Stimulated activated CD8-positive, alpha-beta memory T cell treated with anti-CD3 and anti-CD28 coated beads, Interleukin-15, amount 100 ng/mL, for 48 hours (primary cell): ENCODE measurements at places on chromosomes 13 and 19.
A peak's percentile ranks its signal among the peaks of the same experiment; 100 is the strongest.

- no peak for DNase-seq
Measured at GRCh38 chr19:49216071-49216470, 58.5 kb downstream of the TRPM4 start.

DNA sequence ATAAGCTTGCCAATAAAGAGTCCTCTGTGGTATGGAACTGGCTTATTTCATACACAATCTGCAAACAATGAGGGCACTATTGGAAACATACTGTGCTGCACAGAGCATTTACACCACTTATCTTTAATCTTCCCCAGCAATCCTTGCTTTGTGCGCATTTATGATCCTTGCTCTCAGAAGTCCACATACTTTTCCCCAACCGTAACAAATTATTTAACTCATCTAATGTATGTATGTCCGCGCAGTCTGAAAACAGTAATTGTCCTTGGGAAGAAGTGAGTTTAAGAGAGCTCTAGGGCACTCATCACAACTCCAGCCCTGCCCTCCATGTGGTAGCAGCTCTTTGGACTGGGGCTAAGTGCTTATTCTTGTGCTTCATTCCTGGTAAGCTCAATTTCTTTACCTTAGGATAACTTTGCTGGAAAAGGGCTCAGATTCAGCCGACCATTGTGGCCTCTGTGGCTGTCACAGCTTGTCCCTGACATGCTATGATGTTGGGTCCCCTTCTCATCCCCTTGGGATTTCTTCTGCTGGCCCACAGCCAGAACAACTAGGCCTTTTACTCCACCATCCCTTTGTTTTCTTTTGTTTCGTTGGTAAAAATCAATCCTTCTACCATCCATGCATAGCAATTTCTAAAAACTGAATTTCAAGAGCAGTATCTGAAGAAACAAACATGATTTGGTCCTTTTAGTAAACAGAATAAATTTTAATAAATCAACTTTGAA lies 152.7 kb downstream of the TNFRSF19 start:
- no peak for DNase-seq

GRCh38 chr19:54021363-54021762 lies 29.9 kb downstream of the CACNG6 start:
- no peak for DNase-seq

DNA sequence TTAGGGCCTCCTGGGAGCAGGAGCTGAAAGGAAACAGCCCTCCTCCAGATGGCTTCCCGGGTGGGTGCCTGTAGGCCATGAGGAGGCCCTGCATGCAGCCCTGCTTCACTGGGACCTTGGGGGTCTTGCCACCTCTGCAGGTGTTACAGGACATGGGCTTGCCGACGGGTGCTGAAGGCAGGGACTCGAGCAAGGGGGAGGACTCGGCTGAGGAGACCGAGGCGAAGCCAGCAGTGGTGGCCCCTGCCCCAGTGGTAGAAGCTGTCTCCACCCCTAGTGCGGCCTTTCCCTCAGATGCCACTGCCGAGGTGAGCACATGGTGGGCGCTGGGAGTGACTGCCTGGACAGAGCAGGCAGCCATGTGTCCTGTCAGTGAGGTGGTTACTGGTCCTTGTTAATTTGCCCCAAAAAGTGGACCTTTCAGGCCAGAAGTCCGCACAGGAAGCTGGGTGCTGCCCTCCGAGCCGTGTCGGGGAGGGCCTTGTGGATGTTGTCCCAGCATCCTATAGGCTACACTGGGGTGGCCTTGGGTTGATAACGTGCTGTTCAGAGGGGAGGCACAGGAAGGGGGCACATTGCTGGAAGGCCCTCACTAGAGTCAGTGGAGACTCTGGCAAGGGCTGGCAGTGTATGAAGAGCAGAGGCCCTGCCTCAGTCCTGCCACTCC lies 18.7 kb upstream of the QTRT1 start:
- no peak for DNase-seq

- no peak for DNase-seq
Measured at GRCh38 chr13:33323801-33324510, 38.4 kb upstream of the STARD13 start.

DNA sequence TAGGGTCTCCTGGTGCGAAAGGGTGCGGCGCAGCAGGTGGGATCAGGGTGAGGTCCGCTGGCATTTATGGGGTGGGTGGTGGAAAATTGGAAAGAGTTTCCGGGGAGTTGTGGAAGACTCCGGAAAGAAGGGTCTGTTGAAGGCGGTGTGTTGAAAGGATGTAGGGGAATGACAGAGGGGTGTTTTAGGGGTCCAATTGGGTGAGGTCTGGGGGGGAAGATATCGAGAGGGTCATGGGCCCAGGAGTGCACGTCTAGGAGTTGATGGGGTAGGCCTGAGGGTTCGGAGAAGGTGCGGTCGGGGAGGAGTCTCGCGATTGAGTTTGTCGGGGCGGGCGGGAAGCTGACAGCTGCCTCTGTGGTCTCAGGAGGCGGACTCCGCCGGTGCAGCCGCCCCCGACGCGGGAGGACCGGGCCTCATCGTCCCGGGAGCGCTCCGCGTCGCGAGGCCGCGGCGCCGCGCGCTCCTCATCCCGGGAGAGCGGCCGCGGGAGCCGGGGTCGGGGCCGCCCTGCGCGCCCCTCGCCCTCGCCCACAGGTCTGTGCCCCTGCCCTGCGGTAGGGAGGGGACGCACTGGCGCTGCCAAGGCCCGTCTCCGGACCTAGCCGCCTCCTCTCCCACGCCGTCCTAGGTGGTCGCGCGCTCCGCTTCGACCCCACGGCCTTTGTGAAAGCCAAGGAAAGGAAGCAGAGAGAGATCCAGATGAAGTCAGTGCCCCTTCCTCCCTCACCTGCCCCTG lies 7.0 kb downstream of the PGLYRP1 start:
- DNase-seq, result peak; percentile 18

DNA sequence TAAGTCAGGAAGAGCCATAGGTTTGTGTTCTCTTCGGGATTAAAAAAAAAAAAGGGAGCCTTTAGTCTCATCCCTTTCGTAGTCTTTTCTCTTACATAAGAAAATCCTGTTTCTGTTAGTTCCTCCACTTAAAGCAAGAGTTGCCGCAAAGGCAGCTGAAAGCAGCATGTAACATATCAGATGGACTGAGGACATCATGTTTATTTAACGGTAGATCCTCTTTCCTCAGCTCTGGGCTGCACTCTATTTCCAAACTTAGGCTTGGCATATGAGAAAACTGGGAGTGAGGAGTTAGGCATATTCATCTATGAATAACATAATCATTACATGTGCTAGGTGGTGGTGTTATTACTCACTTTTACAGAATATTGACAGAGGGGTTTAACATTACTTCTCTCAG lies 391.2 kb downstream of the KLF12 start:
- DNase-seq, result no peak

DNA sequence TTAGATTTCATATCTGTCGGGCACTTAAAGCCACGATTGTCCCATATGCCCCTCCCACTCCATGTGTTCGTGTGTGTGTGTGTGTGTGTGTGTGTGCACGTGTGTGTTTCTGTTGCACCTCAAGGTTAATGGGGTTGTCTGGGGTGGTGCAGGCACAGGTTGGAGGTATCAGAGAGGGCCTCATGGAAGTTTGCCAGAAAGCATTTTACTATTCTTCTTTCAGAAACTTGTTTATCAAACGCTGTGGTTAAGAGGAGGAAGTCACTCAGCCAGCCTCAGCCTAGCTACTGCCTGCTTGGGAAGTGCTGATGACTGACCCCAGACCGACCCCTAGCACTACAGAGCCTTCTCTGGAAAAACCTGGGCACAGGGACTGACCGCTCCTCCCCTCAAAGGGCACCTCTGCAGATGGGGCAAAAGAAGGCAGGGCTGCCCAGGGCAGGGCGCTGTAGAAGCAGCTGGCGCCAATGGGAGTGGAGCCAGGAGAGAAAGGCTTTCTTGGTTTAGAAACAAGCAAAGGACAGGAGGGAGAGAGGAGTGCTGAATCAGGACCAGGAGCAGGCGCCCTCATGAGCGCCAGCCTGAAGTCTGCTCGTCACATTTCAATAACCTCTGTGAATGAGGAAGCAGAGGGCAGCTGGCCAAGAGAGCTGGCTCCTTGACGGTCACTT lies 3.9 kb downstream of the SIAH3 start:
- no peak for DNase-seq

- no peak for DNase-seq
Measured at GRCh38 chr13:100039740-100040139, 49.2 kb upstream of the PCCA start.

DNA sequence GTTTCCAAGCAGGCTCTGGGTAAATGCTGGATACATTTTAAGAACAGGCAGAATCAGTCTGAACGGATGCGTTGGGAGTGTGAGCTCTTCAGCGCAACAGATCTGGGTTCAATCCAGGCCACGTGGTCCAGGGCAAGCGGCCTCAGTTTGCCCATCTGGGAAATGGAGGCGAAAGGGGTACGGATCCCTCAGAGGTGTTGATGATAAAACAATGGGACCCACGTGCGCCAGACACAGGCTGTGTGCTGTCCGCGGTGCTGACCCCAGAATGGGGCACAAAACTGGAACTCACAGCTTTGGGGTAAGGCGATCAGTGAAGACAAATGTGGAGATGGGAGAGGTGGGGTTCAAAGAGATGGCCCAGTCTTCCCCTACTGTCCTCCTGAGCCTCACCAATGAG lies 13.1 kb upstream of the PDE4C start:
- no peak for DNase-seq

DNA sequence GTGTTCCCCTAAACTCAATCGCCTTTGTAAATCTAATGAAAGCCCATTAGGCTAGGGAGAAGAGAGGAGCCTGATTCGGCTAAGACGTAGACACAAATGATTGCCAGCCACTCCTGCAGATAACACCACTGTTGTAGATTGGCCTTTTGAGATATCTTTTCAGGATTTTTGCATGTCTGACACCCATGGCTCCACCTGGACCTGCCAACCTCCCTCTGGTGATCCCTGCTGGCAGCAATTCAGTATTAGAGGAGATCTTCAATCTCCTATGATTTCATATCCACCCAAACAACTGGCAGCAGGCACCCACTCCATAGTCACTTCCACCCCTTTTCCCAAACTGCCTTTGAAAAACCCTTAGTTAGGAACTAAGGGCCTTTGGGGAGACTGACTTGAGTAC lies 191.9 kb upstream of the UBL3 start:
- no peak for DNase-seq
